Astrocyte (in vitro differentiated cells and primary cell): ENCODE measurements at places on chromosomes 4 and X. TPM values are rescaled to one million over a fixed set of nuclear protein-coding genes. Genes with fewer than 3 reads are reported as not detected.

DNA sequence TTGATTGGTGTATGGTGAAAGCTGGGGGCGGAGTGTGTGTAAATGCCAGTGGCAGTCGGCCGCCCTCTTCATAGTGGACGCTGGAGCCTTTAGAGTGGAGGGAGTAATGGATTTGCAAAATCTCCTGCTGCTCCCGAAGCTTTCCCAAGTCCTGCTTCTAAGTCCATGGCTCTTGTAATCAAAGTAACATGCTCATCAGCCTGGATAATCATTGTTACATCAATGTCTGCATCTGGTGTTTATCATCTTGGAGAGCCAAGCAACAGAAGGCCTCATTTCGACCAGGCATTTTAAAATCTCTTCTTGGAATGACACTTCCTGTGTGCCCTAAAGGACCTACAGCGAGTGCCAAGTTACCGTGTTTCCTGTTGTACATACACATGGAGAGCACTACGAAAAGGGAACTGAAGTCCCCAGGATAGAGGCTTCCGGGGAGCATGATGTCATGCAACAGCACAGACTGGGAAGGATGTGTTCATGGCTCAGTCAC, 32.2 kb downstream of the UNC5C start:
- H3K36me3 ChIP-seq = no peaks in the 10 kb centered on the region
- H3K27ac ChIP-seq = no peak overlapping the region
- DNase-seq = no peak
- no peaks in the 10 kb centered on the region for H3K27me3 ChIP-seq
- no peaks in the 10 kb centered on the region for H3K4me1 ChIP-seq

- no peak overlapping the region for H3K27ac ChIP-seq
- peak; percentile 86 for DNase-seq
- no peak overlapping the region for H3K4me3 ChIP-seq
- no peaks in the 10 kb centered on the region for H3K36me3 ChIP-seq
Measured at GRCh38 chr4:108240366-108240765, 71.6 kb upstream of the LEF1 start.

GRCh38 chr4:72118017-72118416, 86.2 kb downstream of the NPFFR2 start:
- no peaks in the 10 kb centered on the region for H3K4me1 ChIP-seq
- no peak overlapping the region for H3K4me3 ChIP-seq
- no peaks in the 10 kb centered on the region for H3K36me3 ChIP-seq
- no peak for DNase-seq
- no peak overlapping the region for H3K27ac ChIP-seq
- H3K27me3 ChIP-seq = no peaks in the 10 kb centered on the region

DNA sequence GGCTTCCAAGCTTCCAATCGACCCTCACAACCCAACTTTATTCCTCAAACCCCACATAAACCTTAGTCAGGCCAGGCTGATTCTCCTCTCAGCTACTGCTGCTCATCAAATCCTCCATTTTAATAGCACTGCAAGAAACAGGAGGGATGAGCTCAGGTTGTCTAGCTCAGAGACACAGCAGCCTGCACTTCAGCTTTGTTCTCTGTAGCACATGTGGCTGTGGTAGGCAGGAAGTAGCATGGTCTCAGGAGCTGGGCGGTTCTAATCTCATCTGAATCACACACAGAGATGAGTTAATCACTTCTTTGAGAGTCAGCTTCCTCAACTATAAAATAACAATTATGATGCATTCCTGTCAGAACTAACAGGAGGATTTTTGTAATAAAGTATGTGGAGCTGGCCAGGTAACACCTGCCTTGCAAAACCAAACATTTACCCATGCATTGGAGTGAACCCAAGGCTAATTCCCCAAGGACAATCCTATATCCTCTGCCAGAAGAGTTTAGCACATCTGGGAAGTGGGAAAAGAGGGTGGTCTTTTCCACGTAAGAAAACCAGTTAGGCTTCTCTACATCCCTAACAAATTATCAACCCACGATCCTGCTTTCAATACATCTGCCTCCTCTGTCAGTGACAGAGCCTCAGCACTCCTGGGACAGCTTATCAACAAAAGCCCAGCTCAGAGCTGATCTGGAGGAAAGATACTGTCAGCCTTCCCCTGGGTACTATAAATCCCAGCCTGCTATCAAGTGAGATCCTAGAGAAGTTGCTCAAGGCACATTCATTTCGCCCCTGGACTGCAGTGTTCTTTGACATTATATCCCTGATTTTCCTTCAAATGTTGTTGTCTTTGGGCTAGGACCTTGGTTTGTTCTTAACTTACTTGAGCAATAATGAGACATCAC, 32.8 kb downstream of the ELOVL6 start:
- peak overlapping the region; percentile 88 for H3K27ac ChIP-seq
- no peaks in the 10 kb centered on the region for H3K27me3 ChIP-seq
- H3K36me3 ChIP-seq = no peaks in the 10 kb centered on the region
- peak overlapping the region; percentile 13 for H3K4me3 ChIP-seq

- H3K27me3 ChIP-seq = no peaks in the 10 kb centered on the region
- no peaks in the 10 kb centered on the region for H3K4me1 ChIP-seq
- H3K36me3 ChIP-seq = no peaks in the 10 kb centered on the region
- no peak overlapping the region for H3K27ac ChIP-seq
- no peak for DNase-seq
- no peak overlapping the region for H3K4me3 ChIP-seq
Measured at GRCh38 chr4:6898763-6899162, 10.9 kb upstream of the TBC1D14 start.

DNA sequence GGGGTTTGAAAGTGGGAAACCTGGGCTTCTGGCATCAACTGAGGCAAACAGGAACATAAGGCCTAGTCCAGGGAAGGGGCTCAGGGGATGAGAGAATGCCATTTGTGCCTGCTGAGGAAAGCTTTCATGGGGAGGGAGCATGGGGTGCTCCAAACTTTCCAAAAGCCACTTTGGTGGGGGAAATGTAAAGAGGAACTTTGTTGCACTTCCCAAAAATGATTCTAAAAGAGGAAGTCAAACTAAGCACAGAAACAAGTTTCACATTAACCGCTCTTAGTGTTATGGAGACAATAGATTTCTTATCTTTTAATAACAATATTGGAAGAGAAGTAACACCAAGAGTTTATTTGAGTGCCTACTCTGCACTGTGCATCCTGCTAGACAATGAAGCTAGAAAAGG, 32.3 kb downstream of the GAB3 start:
- no peak overlapping the region for H3K27ac ChIP-seq
- no peak overlapping the region for H3K4me3 ChIP-seq
- H3K27me3 ChIP-seq = no peaks in the 10 kb centered on the region
- no peak for DNase-seq
- H3K36me3 ChIP-seq = no peaks in the 10 kb centered on the region

GRCh38 chr4:158895797-158896576, 127.2 kb downstream of the FNIP2 start:
- no peak for DNase-seq
- H3K36me3 ChIP-seq = peaks cover 3% of the 10 kb centered on the region
- no peaks in the 10 kb centered on the region for H3K27me3 ChIP-seq
- no peaks in the 10 kb centered on the region for H3K4me1 ChIP-seq

DNA sequence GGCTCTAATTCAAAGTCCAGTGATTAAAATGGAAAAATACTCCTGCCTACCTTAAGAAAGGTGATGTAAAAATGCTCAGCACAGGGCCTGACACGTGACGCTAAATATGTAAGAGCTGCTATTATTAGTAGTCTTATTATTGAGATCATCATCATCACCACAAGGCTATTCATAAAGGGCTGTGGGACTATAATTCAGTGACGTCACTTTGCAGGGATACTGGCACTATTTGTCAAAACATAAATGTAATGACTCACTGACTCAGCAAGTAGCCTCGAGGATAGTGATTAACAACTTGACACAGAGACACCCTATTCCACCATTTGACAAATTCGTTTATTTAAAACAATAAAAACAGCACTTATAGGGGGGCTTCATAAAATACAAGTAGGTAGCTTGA, 258.9 kb downstream of the SPANXN1 start:
- no peaks in the 10 kb centered on the region for H3K36me3 ChIP-seq
- no peak for DNase-seq
- no peak overlapping the region for H3K4me3 ChIP-seq
- H3K27me3 ChIP-seq = no peaks in the 10 kb centered on the region
- H3K4me1 ChIP-seq = no peaks in the 10 kb centered on the region

DNA sequence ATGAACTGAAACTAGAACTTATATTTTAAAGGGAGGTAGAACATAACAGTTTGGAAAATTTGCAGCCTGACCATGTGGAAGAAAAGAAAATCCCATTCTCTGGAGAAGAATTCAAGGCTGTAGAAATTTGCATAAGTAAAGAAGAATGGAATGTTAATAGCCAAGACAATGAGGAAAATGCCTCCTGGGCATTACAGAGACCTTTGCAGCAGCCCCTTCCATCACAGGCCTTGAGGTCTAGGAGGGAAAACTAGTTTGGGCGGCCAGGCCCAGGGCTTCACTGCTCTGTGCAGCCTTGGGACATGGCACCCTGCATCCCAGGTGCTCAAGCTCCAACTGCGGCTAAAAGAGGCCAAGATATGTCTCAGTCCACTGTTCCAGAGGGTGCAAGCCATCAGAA, 1506.8 kb downstream of the PCDH18 start:
- H3K36me3 ChIP-seq = no peaks in the 10 kb centered on the region
- DNase-seq = no peak
- no peak overlapping the region for H3K27ac ChIP-seq
- no peaks in the 10 kb centered on the region for H3K4me1 ChIP-seq
- H3K27me3 ChIP-seq = no peaks in the 10 kb centered on the region

GRCh38 chr4:84317513-84317912, 181.6 kb downstream of the NKX6-1 start:
- DNase-seq = no peak
- no peaks in the 10 kb centered on the region for H3K4me1 ChIP-seq
- no peak overlapping the region for H3K4me3 ChIP-seq
- H3K27ac ChIP-seq = no peak overlapping the region
- H3K36me3 ChIP-seq = no peaks in the 10 kb centered on the region
- no peaks in the 10 kb centered on the region for H3K27me3 ChIP-seq

DNA sequence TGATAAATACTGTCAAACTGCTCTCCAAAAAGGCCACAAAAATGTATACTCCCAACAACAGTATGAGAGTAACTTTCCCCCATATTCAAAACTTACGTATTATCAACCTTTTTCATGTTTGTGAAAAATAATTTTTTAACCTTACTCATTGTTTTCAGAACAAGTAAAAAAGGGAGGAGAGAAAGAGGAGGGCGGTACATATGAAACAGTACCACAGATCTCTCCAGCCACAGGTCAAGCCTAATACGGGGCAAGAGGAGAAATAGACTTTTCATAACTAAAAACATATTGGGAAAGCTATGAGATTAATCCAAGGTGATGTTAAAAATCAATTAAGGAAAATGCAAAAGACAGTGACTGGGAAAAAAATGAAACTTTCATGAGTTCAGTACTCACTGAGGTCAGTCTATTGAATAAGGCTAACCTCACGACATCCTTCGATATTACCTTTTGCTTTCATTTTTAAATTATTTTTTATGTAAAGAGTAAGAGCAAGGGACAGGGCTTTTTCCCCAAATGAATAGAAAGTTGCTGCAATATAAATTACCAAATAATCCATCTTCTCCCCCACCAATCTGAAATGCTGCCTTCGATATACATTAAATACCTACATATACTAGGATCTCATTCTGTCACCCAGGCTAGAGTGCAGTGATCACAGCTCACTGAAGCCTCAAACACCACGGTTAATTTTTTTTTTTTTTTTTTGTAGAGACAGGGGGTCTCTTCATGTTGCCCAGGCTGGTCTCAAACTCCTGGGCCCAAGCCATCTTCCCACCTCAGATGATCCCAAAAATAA, 25.3 kb downstream of the FBXW7 start:
- peaks cover 3% of the 10 kb centered on the region for H3K4me1 ChIP-seq
- H3K36me3 ChIP-seq = no peaks in the 10 kb centered on the region
- no peak overlapping the region for H3K4me3 ChIP-seq
- H3K27me3 ChIP-seq = no peaks in the 10 kb centered on the region

The CABS1 gene
- total RNA-seq = not detected in 2 replicates

The ZXDA gene
- total RNA-seq = 1.6 and 1.8 TPM in 2 replicates

The GAB1 gene
- 12.4 and 13.6 TPM in 2 replicates for total RNA-seq

The SFRP2 gene
- 92.8 and 146 TPM in 2 replicates for total RNA-seq

The NOX1 gene
- total RNA-seq = not detected in 2 replicates

The TMPRSS11F gene
- 0.27 TPM in 1 of 2 replicates, not detected in the other for total RNA-seq

The CLTRN gene
- 1.0 and 1.2 TPM in 2 replicates for total RNA-seq

The LIMCH1 gene
- 3.2 and 7.1 TPM in 2 replicates for total RNA-seq
